ENCODE measurements at places on chromosomes 11 and 22.

GRCh38 chr11:128595221-128595620, 7.9 kb upstream of the ETS1 start:
- no peak for DNase-seq

DNA sequence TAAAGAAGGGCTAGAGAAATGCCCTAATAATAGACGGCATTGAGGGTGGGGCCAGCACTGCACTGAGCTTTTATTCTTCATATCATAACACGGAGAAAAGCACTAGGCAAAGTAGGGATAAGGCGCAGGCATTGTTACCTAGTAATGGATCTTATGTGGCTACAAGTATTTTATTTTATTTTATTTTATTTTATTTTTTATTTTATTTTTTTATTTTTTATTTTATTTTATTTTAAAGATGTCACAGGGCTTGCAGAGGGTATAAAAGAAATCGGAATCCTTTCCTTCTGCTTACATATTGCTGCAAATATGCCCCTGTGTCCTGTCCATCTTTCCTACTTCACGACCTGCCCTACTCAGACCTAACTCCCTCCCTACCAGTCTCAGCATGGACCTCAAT, 452.0 kb upstream of the KIRREL3 start:
- DNase-seq = no peak

GRCh38 chr11:7639643-7640025, 33.7 kb downstream of the CYB5R2 start:
- no peak for DNase-seq

GRCh38 chr22:50242406-50242949, 2.3 kb downstream of the TUBGCP6 start:
- DNase-seq = no peak

DNA sequence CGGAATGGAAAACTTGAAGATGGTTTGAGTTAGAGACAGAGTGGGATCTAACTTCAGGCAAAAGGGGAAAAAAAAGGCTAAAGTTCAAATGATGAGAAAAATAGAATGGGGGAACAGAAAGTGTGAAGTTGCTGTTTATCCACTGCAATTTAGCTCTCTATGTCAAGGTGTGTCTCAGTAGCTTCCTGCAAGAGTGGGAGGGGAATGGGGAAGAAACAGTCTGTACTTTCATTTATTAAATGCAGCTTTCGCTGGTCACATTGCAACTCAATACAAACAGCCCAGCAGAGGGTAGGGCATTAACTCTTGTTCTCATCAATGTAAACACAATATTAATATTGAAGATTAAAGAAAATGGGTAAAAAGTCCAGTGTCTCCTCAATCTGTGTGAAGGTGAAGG, 214.7 kb upstream of the SYN3 start:
- DNase-seq = no peak

GRCh38 chr11:32053151-32053888, 37.6 kb upstream of the RCN1 start:
- no peak for DNase-seq

- DNase-seq = no peak
These were observed 134.6 kb downstream of the PKNOX2 start for GRCh38 chr11:125299061-125299615.

- DNase-seq = no peak
These were observed 114.2 kb downstream of the CCDC34 start for GRCh38 chr11:27248576-27249509.

DNA sequence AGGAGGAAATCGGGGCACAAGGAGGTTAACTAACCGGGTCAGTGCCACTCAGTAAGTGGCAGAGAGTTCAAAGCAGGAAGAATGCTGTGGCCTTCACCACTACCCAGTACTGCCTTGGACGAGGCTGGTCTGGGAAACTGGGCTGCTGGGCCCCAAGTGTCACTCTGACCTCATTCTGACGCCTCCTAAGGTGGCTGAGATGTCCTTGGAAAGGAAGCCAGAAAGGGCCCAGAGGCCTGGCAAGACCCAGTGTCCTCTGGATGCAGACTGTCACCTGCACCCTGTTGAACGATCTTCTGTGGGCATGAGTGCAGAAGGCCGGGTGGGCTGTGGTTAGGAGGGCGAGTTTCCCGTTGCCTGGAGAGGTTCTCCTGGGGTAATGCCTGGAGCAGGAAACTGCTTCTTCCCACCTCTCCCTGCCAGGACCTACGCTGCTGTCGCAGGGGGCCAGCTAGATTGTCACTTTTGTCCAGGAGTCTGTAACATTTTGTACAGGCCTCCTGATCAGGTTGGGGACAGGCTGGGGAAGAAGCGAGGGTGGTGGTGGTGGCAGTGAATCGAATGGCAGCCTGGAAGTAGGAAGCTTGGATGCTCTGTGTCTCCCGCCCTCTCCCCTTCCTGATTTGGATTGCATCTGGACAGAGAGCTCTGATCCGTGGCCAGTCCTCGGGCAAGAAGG, 105.1 kb downstream of the ST3GAL4 start:
- DNase-seq = no peak

Data from T47D (cell line).